Fibroblast of gingiva (primary cell): ENCODE measurements at places on chromosomes 7 and 10.

GRCh38 chr7:121681700-121682099 is 191.3 kb upstream of the PTPRZ1 start:
- DNase-seq, result no peak

DNA sequence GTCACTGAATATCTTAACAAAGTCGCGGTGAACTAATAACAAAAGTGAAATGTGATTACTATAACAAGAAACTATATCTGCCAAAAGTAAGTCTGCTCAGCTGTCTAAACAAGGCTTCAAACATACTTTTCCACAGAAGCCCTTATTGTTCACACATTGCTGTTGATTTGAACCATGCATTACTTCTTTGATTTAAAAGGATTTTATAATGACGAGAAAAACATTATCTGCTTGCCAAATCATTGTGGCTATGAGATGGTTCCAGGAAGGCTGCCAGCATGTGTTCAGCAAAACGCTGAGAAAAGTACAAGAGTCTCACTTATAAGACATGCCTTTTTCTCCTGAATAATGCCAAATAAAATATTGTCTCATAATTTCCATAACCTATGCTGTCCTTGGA is 24.4 kb downstream of the RNF133 start:
- DNase-seq, result peak; percentile 78

GRCh38 chr7:110502888-110503465 is 588.0 kb upstream of the LRRN3 start:
- peak; percentile 8 for DNase-seq

DNA sequence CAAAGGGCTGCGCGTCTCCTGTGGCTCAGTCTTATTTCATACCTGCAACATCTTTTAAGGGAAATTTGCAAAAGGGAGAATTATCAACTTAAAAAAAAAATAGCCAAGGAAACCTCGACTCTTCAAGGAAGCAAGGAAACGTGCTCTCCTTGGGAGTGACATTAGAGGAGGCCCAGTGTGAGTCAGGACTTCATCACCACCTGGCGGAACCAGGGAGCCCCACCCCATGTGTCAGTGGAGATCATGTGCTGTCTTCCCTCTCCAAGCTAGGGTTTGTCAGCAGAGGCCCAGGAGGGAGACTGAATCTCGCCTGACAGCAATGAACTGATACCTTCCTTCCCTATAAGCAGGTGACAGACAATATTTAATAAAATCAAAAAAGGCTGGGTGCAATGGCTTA is 28.9 kb downstream of the POR start:
- no peak for DNase-seq

DNA sequence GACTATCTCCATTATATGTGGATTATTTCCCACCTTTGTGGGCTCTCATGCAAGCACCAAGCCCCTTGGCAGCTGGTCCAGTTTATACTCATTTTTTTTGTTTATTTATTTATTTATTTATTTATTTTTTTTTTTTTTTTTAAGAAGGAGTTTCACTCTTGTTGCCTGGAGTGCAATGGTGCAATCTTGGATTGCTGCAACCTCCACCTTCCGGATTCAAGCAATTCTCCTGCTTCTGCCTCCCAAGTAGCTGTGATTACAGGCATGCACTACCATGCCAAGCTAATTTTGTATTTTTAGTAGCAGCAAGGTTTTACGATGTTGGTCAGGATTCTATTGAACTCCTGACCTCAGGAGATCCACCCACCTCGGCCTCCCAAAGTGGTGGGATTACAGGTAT is 2.8 kb downstream of the PRTFDC1 start:
- no peak for DNase-seq

DNA sequence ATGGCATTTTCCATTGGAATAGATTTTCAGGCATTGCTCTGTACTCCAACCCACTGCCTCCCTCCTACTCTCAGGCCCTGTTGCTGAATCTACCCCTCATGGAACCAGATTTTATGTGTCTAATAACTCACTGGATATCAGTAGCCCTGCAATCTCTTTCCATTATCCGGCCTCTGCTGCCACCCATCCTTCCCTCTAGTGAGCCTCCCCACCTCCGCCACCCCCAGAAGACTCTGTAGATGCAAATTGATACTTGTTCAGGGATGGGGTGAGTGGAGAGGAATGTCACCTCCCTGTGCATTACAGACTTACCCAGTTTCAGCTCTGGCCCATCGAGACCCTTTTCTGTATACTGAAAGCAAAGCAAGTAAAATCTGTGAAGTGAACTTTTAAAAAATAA is 52.3 kb upstream of the PHYHIPL start:
- DNase-seq, result no peak

DNA sequence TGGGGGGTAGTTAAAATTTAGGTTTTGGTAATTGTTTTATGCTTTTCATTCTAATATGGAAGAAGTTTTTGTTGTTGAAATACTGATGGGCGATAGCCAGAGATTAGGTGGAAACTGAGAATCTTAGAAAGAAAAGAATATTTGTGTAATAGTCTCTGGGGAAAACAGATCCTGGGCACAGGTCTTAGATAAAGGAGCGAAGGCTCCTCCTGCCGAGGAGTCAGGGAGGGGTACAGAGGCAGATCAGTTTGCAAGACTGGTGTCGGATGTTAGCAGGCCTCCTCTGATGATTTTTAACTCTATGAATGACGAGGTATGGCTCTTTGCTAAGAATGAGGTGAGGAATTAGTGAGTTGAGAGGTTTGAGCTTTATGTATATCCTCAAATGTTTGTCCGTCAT is 339.7 kb downstream of the HGF start:
- no peak for DNase-seq

- DNase-seq, result no peak
Observed at GRCh38 chr10:77661100-77661499, 23.5 kb upstream of the KCNMA1 start.
